ENCODE measurements at places on chromosomes 6 and 20. TPM values are rescaled to one million over a fixed set of nuclear protein-coding genes. Genes with fewer than 3 reads are reported as not detected.

Gene ULBP1
- not detected for total RNA-seq

Gene C6orf47
- total RNA-seq = 12.4 TPM

Gene PPIL6
- 2.8 TPM for total RNA-seq

Gene FGD2
- total RNA-seq = 0.55 TPM

Gene CNPY3
- total RNA-seq = 47.5 TPM

Gene CLDN20
- total RNA-seq = not detected

Gene ABHD16B
- total RNA-seq = not detected

Gene SALL4
- total RNA-seq = 55.8 TPM

Gene PSORS1C1
- not detected for total RNA-seq

Gene CD24
- total RNA-seq = 1.3 TPM

Gene PCK1
- total RNA-seq = not detected

DNA sequence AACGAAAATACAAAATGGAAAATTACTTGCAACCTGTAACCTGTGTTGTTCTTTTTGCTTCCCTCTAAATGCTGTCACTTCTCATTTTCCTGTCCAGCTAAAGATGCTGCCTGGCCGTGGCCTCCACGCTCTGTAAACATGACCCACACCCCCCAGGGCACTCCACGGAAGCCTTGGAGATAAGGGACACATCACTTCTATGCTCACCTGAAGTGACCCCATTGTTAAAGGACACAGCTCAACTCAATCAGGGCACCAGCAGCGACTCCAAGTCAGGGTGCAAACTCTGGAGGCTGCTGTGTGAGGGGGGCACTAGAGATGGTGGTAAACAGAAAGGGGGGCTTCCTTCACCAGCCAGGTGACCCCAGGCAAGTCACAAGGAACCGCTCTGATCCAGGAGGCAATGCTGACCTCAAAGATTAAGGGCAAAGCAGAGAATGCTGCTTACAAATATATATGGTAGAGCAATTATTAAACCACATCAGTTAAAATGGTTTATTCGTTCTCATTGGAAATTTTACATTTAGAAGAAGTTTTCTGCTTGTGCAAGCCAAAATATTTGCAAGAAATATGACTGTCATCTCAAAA lies 13.2 kb downstream of the DIDO1 start:
- no peak for DNase-seq

GRCh38 chr6:22965889-22966288 lies 396.5 kb downstream of the HDGFL1 start:
- peak; percentile 27 for DNase-seq

DNA sequence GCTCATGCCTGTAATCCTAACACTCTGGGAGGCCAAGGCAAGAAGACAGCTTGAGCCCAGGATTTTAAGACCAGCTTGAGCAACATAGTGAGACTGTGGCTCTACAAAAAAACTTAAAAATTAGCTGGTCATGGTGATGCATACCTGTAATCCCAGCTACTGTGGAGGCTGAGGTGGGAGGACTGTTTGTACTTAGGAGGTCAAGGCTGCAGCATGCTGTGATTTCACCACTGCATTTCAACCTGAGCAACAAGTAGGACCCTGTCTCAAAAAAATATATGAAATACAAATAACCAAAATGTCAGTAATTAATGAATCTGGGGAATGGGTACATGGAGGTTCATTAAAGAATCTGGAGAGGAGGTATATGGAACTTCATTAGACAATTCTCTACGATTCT lies 9.9 kb downstream of the FKBP5 start:
- DNase-seq = no peak

DNA sequence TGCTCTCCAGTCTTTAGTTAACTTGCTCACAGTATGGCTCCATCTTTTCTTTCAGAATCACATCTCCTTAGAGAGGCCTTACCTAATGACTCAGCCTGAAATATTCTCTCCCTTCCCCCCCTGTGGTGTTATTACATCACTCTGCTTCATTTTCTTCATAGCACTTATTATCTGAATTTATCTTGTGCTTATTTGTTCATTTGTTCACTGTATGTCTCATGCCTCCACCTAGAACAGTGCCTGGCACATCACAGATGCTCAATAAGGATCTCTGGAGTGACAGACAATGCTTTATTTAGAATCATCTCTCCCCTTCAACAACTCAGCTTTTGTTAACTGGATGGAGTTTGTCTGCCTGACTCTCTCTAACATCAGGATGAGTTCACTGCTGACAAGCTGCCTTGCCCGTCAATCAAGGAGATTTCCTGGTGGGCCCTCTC lies 96.6 kb upstream of the MAN1A1 start:
- DNase-seq = no peak

DNA sequence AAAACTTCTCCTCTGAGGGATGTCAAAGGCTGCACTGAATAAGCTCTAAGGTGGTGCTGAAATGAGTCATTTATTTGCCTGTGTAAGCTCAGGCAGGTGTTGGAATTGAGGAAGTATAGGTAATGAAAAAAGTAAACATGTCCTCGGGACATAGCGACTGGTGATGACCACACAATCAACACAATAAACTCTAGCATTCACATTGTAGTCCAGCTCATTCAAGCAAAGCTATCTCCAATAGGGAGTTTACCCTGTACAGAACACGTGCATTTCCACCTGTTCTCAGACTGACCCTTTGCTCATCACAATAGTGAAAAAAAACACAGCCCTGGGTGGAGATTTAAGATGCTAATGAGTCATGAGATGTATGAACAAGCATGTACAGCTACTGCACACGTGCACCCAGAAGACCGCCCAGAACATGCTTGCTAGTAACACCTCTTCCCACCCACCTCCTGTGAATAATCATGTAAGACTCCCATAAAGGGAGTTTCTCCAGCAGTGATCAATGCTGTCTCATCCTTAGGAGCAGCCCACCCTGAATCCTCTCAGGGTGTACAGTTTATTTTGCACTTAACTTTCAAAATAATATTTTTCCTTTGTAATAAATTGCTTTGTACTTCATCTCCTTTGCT lies 33.0 kb upstream of the POU5F1 start:
- DNase-seq = no peak

DNA sequence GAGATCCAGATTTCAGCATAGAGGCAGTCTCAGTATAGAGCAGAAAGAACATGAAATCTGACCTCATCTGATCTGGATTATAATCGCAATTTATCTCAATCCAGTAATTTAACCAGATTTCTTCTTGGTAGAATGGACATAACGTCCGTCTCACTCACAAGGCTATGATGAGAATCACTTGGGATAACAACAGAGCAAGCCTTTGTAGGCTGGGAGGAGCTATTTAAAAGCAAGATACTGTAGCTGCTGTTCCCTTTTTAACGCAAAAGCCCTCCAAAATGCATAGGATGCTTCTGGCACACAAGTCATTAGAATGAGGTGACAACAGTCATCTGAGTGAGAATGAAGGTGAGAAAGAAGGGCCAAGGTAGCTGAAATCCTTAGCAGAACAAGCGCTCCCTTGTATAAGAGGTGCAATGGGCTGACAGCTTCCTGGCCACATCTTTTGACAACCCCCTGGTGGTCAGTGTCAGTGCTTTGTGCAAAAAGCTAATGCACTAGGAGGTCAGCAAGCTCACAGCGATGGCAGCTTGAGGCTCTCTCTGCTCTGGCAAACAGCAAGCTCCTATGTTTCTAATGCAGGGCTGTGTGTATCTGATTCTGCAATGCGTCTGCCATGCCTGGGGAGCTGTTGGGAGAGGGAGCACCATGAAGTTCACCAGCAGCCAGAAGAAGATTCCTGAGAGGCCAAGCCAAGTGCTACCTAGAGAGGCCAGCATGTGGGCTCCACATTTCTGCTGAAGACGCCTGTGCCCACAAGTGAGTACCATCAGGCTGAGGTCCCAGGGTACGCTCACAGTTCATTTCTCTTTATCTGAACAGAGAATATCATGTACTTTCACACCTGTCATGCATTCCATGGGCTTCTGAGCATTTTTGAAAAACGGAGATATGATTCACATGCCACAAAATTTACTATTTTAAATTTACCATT lies 16.2 kb downstream of the METTL24 start:
- DNase-seq = peak; percentile 87

GRCh38 chr6:146878952-146879340 lies 280.2 kb downstream of the ADGB start:
- no peak for DNase-seq

DNA sequence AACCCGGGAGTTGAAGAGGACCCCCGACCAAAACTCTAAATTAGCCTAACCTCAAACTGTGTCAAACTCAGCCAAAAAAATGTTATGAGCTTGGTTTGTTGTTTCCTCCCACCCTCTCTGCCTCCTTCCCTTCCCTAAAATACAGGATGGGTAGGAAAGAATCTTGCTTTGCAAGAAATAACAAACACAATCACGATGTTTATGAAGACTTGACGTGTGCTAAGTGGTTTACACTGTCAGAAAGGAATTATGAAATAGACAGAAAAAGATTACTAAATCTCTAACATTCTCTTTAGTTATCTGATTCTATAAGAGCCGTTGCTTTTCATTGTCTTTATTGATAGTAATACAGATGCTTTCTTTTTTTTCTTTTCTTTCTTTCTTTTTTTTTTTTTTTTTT lies 285.1 kb downstream of the BMP7 start:
- DNase-seq = no peak

GRCh38 chr6:130547723-130548122 lies 181.9 kb downstream of the TMEM200A start:
- peak; percentile 78 for DNase-seq

- no peak for DNase-seq
These were observed at the start of gene MUCL3 for GRCh38 chr6:30940361-30940986. MUCL3 (plus strand) TSS chr6:30940973; CDS start chr6:30941000, 27 bp downstream.

- no peak for DNase-seq
These were observed 58.9 kb upstream of the RREB1 start for GRCh38 chr6:7048894-7049293.

GRCh38 chr6:20055916-20056315 lies 156.4 kb downstream of the MBOAT1 start:
- DNase-seq = peak; percentile 1

DNA sequence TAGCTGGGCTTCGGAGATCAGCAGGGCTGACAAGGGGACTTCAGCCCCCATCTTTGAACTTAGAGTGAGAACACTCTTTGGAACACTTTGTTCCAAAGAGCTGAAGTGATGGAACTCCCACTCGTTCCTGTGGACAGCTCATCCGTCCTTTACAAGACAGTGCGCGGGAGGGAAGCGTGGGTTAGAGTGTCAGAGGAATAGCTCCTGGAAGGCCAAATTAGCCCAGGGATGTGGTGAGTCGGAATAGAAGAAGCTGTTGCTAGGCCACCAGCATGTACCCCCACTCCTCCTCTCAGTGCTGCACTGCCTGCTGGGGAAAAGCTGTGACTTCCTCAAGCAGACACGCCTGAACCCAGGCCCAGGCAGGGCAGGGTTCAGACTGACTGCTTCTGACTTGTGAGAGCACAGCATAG lies 1.7 kb downstream of the SDCBP2 start:
- DNase-seq = no peak

DNA sequence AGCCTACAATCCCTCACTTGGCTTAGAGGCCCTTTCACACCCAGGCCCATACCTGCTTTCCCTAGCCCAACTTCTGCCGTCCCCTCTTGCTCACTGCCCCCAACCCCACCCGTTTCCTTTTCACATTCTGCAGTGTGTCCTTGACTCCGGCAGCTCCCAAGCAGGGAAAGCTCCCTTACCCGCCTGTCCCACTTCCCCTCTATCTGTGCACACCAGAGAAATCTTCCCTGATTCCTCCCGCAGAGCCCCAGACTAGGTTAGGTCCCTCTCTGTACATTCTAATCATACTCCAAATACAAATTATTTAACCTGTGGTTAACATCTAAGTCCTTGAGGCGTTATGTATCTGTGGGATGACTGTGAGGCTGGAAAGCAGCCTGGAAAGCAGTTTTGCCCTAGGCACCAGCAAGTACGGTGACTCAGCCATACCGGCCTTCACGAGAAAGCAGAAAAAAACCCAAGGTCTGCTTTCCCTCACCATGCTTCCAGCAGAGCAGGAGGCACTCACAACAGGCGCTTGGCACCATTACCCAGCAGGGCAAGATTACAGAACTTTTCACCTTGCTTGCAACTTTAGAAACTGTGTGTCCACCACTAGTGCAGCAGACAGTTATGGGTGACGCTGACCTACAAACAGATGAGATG lies 22.3 kb downstream of the ELOVL5 start:
- peak; percentile 74 for DNase-seq

- peak; percentile 43 for DNase-seq
These were observed 580 bp downstream of the VEGFA start for GRCh38 chr6:43770372-43771209.

- no peak for DNase-seq
These were observed 127.9 kb downstream of the NRN1 start for GRCh38 chr6:5878792-5879191.

DNA sequence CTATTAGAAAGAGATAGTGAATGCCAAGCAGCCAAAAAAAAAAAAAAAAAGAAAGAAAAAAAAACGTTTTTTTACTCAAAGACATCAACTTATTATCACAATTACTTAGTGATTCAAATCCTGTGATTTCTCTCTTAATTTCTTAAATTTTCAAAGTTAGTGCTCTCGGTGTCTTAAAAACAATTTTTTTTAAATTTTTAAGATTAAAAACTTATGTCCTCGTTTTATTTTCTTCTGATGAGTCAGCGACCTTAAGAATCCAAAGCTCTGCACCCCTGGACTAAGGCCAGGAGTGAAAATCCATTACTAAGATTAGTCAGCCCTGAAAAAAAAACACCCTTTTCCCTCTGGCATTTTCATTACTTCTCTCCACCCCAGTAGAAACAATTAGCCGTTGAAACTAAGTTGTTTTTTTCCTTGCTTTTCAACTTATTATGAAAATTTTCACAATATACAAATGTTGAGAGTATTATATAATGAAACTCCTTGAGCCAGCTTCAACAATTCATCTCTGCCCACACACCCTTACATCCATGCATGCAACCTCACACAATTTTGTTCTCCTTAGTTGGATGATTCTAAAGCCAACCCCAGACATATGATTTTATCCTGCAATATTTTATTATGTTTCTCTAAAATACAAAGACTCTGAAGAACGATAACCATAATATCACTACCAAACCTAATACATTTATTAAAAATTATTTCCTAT lies 85.6 kb upstream of the CARMIL1 start:
- DNase-seq = no peak

DNA sequence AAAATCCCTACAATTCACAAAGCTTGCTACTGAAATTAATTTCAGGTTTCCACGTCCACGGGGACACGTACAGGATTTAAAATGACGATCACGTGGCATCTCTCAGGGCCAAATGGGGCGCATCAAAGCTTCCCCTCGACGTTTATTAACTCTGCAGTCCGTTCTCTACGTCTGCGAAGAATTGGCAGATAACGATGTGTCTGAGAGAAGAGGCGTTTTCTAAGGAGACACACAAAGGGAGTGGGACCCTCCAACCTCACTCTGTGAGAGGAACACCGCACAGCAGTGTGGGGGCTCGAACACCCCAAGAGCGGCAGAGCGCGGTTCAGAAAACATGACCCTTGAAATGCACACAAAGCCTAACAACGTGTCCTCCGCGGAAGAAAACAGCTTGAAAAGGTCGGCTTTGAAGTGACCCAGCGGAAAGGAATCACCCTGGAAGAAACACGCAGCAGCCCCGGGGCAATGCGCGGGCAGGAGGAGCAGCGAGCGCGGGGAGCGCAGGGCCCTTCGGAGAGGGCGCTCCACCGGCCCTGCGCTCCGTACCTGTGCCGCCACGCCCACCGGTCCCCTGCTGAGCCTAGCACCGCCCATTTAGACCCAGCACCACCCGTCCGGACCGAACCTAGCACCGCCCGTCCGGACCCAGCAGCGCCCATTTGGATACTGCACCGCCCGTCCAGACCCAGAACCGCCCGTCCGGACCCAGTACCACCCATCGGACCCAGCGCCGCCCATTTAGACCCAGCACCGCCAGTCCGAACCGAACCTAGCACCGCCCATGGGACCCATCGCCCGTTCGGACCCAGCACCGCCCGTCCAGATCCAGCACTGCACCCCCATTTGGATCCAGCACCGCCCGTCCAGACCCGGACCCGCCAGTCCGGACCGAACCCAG lies 1.1 kb upstream of the AFDN start:
- DNase-seq = peak; percentile 24
